NCI-H69 (cell line): ENCODE measurements at places on chromosomes 16 and 17.

DNA sequence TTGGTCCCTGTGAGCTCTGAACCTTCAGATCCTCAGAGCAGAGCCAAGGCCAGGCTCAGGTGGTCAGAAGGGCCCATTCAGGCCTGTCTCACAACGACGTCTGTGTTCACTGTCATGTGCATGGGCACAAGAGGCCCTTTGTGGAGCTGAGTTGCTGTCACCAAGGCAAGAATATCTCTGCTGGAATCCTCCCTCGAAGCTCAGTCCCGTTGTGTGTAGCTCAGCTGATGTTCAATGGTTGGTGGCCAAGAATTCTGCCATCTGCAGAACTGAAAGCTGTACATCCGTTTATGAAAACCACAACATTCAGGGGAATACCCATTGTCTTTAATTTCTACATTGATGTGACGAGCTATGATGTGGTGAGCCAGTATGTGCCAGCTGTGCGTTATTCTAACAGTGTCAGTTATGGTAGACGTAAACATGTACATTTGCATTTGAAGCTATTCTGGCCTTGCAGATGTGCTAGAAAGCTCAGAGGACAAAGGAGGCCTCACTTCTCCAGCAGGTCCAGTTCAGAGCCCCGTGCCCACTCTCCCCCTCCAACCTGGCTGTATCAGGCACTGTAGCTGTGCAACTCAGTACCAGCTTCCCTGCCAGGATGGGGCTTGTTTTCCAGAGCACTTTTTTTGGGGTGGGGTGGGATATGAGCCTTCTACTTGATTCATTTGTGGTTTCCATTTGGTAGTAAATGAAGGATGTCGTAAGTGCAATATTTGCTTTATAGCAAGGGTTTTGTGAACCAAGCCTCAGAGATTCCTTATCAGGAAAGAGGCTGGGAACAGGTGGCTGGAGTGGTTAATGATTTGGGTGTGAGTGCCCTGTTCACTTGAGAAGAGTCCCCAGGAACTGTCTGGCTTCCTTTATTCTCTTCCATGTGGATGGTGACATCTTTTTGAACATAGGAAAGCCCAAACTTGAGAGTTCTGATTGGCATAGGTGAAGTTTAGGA is 56.1 kb downstream of the B9D1 start:
- no peak for DNase-seq

DNA sequence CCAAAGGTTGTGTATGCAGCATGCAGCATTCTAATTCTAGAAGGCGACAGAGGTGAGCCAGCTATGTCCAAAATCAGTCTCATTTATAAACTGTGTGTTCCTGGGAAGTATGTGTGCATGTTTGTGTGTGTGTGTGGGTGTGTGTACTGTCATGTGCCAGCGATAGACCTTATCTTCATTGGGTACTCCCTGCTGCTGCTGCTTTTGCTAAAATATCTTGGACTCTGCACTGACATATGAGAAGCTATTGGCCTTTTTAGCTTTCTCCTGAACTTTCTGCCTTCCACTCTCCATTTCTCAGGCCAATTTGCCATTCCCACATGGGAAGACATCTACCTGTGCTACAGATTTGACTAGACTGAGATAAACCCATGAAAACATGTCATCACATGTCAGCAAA is 2.0 kb upstream of the LPO start:
- DNase-seq = no peak

DNA sequence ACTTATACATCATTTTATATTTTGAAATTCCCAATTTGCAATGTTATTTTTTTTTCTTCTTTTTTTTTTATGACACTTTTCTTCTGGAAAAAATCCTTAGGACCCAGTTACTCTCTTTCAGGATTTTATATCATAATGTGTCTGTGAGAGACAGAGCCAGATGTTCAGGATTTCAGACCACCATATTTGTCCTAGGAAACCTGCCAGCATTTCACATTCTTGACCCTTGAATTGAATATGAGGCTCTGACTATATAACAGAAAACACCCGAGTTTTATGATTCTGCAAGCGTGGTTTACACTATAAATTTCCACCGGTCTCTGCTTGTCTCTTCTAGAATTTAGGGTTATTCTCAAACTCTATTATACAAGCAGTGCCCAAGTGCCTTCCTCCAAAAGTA is 621.0 kb downstream of the WWOX start:
- no peak for DNase-seq

DNA sequence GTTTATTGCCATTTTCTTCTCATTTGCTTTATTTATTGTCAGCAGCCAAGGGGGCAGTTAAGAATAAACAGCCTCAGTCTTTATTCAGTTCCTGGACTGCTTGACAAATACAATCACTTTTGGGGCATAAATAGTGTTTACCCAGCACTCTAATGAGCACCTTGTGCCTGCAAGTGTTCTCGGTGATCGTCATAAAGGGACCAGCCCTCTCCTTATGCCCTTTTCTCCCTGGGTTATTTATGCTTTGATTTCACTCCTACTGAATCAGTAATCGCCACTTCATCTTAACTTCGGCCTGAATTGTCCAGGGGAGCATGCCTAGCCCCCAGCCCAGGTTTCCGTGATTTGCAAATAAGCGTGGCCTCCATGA is 55.7 kb upstream of the CACNG5 start:
- DNase-seq = peak; percentile 92

GRCh38 chr17:69997332-69997731 is 77.7 kb upstream of the KCNJ16 start:
- DNase-seq = no peak

- no peak for DNase-seq
Measured at GRCh38 chr17:78918979-78919378, 6.2 kb downstream of the TIMP2 start.

DNA sequence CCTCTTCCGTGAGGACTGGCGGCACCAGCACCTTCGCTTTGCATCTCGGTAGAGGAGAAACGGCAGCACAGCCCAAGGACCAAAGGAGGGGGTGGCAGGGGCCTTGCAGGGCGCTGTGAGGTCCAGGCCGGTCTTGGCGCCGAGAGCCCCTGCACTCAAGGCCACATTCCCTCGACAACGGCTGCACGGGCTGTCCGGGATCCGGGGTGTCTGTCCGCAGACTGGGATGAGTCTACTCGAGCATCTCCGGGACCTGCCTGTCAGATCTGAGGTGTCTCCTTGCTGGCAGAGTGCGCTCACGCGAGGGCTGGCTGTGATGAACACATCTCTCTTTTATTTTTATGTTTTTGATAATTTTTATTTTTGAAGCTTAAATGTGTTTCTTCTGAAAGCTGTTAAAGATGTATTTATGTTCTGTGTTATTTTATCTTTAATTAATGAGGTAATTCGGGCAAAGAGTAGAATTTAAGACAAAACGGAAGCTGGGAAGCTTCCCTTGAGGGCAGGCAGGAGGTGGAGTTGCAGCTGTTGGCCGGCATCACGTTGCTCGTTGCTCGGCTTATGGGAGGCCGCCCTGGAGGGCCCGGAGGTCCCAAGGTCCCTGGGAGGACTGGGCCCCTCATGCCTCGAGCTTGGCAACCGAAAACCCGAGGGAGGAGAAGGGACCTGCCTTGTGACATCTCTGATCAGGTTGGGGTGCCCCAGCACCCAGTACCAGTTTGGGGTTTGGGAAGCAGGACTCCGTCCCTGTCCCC is 4.3 kb downstream of the SOX8 start:
- no peak for DNase-seq
